Activated CD4-positive, alpha-beta memory T cell treated with anti-CD3 and anti-CD28 coated beads for 36 hours (primary cell): ENCODE measurements at places on chromosomes 4 and X. TPM values are rescaled to one million over a fixed set of nuclear protein-coding genes. Genes with fewer than 3 reads are reported as not detected.

- peaks cover 13% of the 10 kb centered on the region for H3K4me1 ChIP-seq
- no peak for DNase-seq
- peak overlapping the region; percentile 45 for H3K4me3 ChIP-seq
- H3K27me3 ChIP-seq: no peaks in the 10 kb centered on the region
Observed at GRCh38 chrX:78923198-78924015, 21.8 kb upstream of the P2RY10 start.

Gene TLR1
- 1.8 TPM for total RNA-seq

Gene GPC4
- total RNA-seq: not detected

Gene GRIA3
- total RNA-seq: not detected

GRCh38 chr4:159153669-159154068, 50.8 kb downstream of the RAPGEF2 start:
- H3K4me1 ChIP-seq: peaks cover 10% of the 10 kb centered on the region
- no peaks in the 10 kb centered on the region for H3K36me3 ChIP-seq
- no peak overlapping the region for H3K27ac ChIP-seq
- DNase-seq: no peak
- no peaks in the 10 kb centered on the region for H3K27me3 ChIP-seq
- no peak overlapping the region for H3K4me3 ChIP-seq

GRCh38 chr4:168631241-168632162, 134.7 kb downstream of the PALLD start:
- H3K4me3 ChIP-seq: peak overlapping the region; percentile 24
- DNase-seq: peak; percentile 16
- peaks cover 50% of the 10 kb centered on the region for H3K27me3 ChIP-seq
- H3K4me1 ChIP-seq: peaks cover 6% of the 10 kb centered on the region
- no peak overlapping the region for H3K27ac ChIP-seq
- H3K36me3 ChIP-seq: no peaks in the 10 kb centered on the region

- H3K4me3 ChIP-seq: no peak overlapping the region
- DNase-seq: no peak
- H3K4me1 ChIP-seq: no peaks in the 10 kb centered on the region
Observed at GRCh38 chr4:85966373-85966772, 393.5 kb downstream of the MAPK10 start.

Gene PRDM5
- total RNA-seq: 0.17 TPM

DNA sequence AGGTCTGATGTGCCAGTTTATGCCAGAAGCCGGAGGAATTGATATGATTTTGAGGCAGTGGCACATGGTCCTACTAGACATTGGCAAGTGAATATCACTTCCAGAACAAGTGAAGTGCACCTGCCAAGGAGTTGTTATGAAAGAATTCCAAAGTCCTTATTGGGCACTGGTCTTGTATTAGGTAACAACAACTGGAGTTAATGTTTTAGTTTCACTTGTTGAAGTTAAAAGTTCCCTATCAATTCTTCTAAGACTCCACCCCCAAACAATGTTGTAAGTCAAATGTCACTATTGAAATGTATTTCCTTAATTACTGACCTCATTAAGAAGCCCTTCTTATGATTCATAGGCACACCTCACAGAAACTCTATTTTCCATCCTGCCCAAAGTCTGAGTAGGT, 3.1 kb downstream of the TET2 start:
- H3K27me3 ChIP-seq: no peaks in the 10 kb centered on the region
- H3K27ac ChIP-seq: peak overlapping the region; percentile 56
- DNase-seq: no peak
- peaks cover 11% of the 10 kb centered on the region for H3K36me3 ChIP-seq
- H3K4me1 ChIP-seq: peaks cover 43% of the 10 kb centered on the region

Gene ENPP6
- total RNA-seq: 0.12 TPM

GRCh38 chr4:2484185-2484584, 15.3 kb downstream of the RNF4 start:
- peak overlapping the region; percentile 73 for H3K27ac ChIP-seq
- H3K4me1 ChIP-seq: peaks cover 86% of the 10 kb centered on the region
- H3K27me3 ChIP-seq: no peaks in the 10 kb centered on the region

DNA sequence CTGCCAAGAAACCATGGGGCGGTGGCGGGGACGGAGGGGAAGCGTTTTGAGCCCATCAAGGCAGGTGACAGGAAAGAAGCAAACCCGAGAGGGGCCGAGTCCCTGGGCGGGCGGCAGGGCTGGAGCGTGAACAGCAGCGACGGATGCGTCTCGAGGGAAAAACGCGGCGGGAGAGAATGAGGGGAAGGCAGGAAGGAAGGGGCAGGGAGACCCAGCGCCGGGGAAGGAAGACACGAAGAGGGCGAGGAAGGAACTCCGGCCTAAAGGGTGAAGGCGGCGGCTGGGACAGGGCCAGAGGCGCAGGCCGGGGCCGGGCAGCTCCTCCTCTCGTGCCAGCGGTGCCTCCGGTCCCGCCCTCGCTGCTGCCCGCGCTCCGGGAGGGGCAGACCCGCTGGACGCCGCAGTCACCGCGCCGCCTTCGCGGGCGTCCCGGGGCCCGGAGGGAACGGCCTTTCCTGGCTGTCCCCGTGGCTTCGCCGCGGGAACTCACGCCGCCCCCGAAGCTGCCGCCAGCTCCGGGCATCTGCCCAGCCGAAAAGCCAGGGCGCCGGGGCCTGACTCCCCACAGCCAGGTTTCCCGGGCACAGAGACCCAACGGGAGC, 751 bp upstream of the RGS12 start:
- peaks cover 12% of the 10 kb centered on the region for H3K27me3 ChIP-seq
- H3K4me3 ChIP-seq: peak overlapping the region; percentile 79
- H3K36me3 ChIP-seq: no peaks in the 10 kb centered on the region
- H3K4me1 ChIP-seq: peaks cover 12% of the 10 kb centered on the region

DNA sequence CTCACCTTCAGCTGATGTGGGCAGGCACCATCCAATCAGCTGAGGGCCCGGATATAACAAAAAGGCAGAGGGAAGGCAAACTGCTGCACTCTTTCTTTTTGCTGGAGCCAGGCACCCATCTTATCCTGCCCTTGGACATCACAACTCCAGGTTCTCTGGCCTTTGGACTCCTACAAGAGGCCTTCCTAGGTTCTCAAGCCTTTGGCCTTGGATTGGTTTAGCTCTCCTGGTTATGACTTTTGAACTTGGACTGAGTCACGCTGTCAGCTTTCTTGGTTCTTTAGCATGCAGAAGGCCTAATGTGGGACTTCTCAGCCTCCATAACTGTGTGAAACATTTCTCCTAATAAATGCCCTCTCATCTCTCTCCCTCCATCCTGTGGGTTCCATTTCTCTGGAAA, 23.0 kb upstream of the N4BP2 start:
- no peaks in the 10 kb centered on the region for H3K36me3 ChIP-seq
- peaks cover 2% of the 10 kb centered on the region for H3K4me1 ChIP-seq
- H3K4me3 ChIP-seq: no peak overlapping the region
- no peak for DNase-seq
- H3K27me3 ChIP-seq: no peaks in the 10 kb centered on the region
- no peak overlapping the region for H3K27ac ChIP-seq

Gene GPR143
- total RNA-seq: not detected

DNA sequence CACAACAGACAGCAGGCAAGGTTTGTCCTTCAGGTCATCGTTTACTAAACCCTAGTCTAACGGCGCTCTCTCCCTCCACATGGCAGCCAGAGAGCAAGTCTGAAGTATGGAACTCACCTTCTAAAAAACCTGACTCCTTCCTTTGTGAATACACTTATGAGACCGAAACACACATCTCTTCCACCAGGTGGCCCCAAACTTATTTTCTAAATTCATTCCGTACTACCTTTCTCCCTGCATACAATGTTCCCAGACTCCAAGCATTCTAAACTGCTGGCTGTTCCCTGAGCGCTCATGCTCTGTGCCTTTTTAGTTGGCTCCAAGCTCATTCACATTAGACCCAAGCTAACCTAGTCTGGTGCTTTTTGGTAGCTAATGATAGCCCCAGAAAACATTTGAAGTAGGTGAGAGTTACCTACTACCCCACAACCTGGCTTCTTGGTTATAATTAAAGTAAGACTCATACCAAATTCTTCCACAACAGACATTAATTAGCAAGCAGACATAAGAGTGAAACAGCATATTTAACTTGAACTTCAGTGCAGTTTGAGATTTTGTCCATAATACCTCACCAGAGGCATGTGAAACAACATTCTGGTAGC, 67.6 kb upstream of the DCLK2 start:
- H3K4me3 ChIP-seq: no peak overlapping the region
- no peaks in the 10 kb centered on the region for H3K36me3 ChIP-seq
- H3K27ac ChIP-seq: no peak overlapping the region
- DNase-seq: no peak

GRCh38 chrX:70504772-70505450, 60.3 kb downstream of the DLG3 start:
- H3K36me3 ChIP-seq: no peaks in the 10 kb centered on the region
- peak overlapping the region; percentile 12 for H3K4me3 ChIP-seq
- no peaks in the 10 kb centered on the region for H3K27me3 ChIP-seq
- peaks cover 37% of the 10 kb centered on the region for H3K4me1 ChIP-seq

GRCh38 chrX:148662014-148662413, 161.6 kb downstream of the AFF2 start:
- H3K4me1 ChIP-seq: no peaks in the 10 kb centered on the region
- H3K4me3 ChIP-seq: no peak overlapping the region
- no peaks in the 10 kb centered on the region for H3K27me3 ChIP-seq
- no peaks in the 10 kb centered on the region for H3K36me3 ChIP-seq

GRCh38 chrX:131907488-131908314, 115.4 kb upstream of the STK26 start:
- no peak for DNase-seq
- H3K4me3 ChIP-seq: no peak overlapping the region
- no peaks in the 10 kb centered on the region for H3K36me3 ChIP-seq

DNA sequence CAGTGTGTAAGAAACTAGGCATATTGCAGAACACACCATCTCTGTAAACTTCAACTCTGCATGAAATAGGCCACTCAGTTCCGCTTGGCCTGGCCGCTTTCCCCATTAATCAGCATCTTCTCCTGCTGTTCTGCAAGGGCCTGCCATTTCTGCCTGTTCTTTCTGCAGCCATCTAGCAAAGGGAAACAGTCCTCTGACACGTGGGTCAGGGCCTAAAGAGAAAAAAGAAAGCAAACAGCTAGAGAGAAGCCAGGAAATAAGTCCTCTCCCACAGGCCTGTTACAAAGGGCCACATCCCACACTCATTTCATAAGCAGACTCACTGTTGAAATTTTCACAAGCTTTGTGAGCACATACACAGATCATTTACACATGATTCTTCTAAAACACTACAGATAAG, 130.1 kb downstream of the PDE5A start:
- H3K27me3 ChIP-seq: no peaks in the 10 kb centered on the region
- H3K4me3 ChIP-seq: no peak overlapping the region
- no peak overlapping the region for H3K27ac ChIP-seq
- H3K4me1 ChIP-seq: no peaks in the 10 kb centered on the region
- H3K36me3 ChIP-seq: peaks cover 28% of the 10 kb centered on the region

GRCh38 chrX:73962948-73963347, 341.0 kb upstream of the ZCCHC13 start:
- DNase-seq: no peak
- H3K27me3 ChIP-seq: no peaks in the 10 kb centered on the region
- H3K27ac ChIP-seq: no peak overlapping the region
- peaks cover 19% of the 10 kb centered on the region for H3K4me1 ChIP-seq

DNA sequence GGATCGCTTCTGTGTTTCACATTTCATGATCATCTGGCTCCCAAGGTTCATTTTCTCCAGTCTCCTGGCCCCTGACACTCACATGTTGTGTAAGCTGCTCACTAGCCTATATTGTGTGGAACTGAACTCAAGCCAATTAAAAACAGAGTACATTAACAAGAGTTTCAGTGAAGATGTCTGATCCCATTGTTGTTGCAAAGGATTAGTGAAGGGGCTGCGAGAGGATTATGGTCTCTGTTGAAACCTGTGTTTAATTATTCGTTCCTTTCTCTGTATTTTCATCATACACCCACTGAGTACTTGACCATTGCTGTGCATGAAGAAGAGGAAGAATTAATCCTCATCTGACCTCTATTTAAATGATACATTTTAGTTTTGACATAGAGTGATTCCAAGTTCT, 54.7 kb downstream of the AFF2 start:
- H3K36me3 ChIP-seq: no peaks in the 10 kb centered on the region
- no peak for DNase-seq
- H3K4me3 ChIP-seq: no peak overlapping the region
- no peak overlapping the region for H3K27ac ChIP-seq
- no peaks in the 10 kb centered on the region for H3K27me3 ChIP-seq
- no peaks in the 10 kb centered on the region for H3K4me1 ChIP-seq

Gene DCX
- not detected for total RNA-seq

GRCh38 chr4:105207386-105207785, 60.7 kb downstream of the TET2 start:
- no peak for DNase-seq
- H3K36me3 ChIP-seq: peaks cover 30% of the 10 kb centered on the region
- H3K27ac ChIP-seq: no peak overlapping the region
- H3K27me3 ChIP-seq: no peaks in the 10 kb centered on the region
- H3K4me1 ChIP-seq: peaks cover 11% of the 10 kb centered on the region

Gene TBCK
- total RNA-seq: 22.0 TPM

Gene RAB40AL
- total RNA-seq: not detected

- H3K36me3 ChIP-seq: no peaks in the 10 kb centered on the region
- no peaks in the 10 kb centered on the region for H3K27me3 ChIP-seq
- DNase-seq: no peak
Observed at GRCh38 chrX:20753076-20753475, 486.4 kb upstream of the RPS6KA3 start.

GRCh38 chr4:181234951-181235680, 1008.1 kb upstream of the TENM3 start:
- no peak overlapping the region for H3K27ac ChIP-seq
- H3K27me3 ChIP-seq: no peaks in the 10 kb centered on the region
- no peaks in the 10 kb centered on the region for H3K36me3 ChIP-seq
- no peaks in the 10 kb centered on the region for H3K4me1 ChIP-seq
- H3K4me3 ChIP-seq: no peak overlapping the region

- no peaks in the 10 kb centered on the region for H3K36me3 ChIP-seq
- H3K27me3 ChIP-seq: no peaks in the 10 kb centered on the region
- no peak for DNase-seq
- no peak overlapping the region for H3K4me3 ChIP-seq
- no peak overlapping the region for H3K27ac ChIP-seq
Observed at GRCh38 chr4:14008494-14008893, 381.0 kb upstream of the BOD1L1 start.

GRCh38 chr4:76279462-76279861, 27.1 kb upstream of the STBD1 start:
- no peaks in the 10 kb centered on the region for H3K36me3 ChIP-seq
- H3K27ac ChIP-seq: no peak overlapping the region
- peaks cover 4% of the 10 kb centered on the region for H3K27me3 ChIP-seq

GRCh38 chr4:73800206-73800605, 36.3 kb upstream of the CXCL6 start:
- no peaks in the 10 kb centered on the region for H3K4me1 ChIP-seq
- H3K36me3 ChIP-seq: no peaks in the 10 kb centered on the region
- no peaks in the 10 kb centered on the region for H3K27me3 ChIP-seq
- DNase-seq: no peak
- H3K4me3 ChIP-seq: no peak overlapping the region
- no peak overlapping the region for H3K27ac ChIP-seq

Gene UGT2B15
- not detected for total RNA-seq
